ENCODE measurements at places on chromosomes 13 and 19.

DNA sequence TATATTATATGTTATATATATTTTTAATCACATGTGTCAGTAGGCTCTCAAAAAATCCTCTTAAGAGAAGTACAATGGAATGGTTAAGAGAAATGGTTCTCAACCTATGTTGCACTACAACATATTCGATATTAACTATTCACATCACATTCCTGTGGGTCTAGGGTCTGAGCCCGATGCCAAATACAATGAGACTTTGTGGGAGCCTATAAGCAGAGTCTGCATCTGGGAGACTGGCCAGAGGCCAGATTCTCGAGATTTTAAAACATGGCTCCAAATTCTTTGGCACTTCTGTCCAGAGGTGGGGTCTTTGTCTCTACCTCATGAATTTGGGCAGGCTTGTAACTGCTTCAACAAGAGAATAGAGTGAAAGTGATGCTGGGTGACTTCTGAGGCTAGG lies 79.4 kb upstream of the NBEA start:
- DNase-seq: no peak

DNA sequence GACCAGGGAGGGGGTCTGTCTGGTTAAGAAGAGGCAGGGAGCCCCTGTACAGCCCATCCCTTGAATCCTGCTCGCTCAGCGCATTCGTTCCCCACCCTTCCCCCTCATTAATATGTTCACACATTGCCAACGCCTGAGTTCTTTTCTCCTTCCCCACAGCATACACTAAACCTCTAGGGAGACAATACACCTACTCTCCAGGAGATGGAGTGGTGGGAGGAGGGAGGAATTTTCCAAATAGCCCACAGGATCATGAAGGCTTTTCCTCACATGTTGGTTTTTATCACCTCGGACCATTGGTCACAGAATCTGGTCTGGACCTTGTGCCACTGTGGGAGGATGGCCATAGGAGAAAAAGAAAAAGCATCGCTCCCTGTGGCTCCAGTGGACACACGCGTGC lies 294.9 kb downstream of the SHISA2 start:
- DNase-seq: no peak

- DNase-seq: peak; percentile 59
These were observed 7.3 kb upstream of the STRN4 start for GRCh38 chr19:46753420-46754155.

- DNase-seq: no peak
These were observed 162.4 kb downstream of the PCDH20 start for GRCh38 chr13:61253105-61253877.

- DNase-seq: no peak
These were observed 309.3 kb upstream of the MAB21L1 start for GRCh38 chr13:35785576-35786303.

- no peak for DNase-seq
These were observed 1.7 kb upstream of the MUC16 start for GRCh38 chr19:9011875-9012274.

DNA sequence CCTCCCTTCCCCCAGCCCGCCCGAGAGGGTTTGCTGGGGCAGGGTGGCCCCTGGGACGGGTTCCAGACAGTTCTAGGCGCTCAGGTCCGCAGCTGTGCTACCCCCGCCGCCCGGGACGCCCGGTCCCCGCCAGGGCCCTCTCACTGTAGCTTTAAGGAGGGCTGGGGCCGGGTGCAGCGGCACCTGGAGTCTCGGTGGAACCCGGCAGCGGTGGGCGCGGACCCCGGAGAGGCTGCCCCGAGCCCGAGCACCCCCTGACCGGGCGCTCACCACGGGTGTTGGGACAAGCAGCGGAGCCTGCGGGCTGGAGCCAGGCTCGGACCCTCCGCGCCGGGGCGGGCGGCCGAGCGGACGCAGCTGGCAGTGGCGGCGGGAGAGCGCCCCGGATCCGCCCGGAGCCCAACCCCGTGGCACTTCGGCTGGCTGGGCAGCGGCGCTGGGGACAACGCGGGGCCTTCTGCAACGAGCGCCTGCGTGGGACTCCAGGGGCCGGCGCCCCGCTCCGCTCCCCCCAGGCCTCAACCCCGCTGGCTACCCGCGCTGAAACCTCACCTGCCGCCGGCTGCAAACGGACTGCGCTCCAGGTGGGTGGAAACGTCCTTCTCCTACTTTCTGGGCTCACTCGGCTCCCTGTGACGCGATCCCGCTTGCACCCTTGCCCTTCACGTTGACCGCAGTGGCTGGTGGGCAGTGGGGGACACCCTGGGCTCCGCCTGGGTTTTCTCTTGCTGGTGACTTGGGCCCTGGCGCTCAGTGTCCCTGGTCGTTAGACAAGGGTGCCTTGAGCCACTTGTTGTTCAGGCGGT lies 81.1 kb downstream of the ZNF429 start:
- DNase-seq: peak; percentile 20

- no peak for DNase-seq
These were observed 73.3 kb upstream of the LRCH1 start for GRCh38 chr13:46479691-46480090.

GRCh38 chr19:17473041-17473440 lies 2.7 kb downstream of the SLC27A1 start:
- DNase-seq: peak; percentile 88

DNA sequence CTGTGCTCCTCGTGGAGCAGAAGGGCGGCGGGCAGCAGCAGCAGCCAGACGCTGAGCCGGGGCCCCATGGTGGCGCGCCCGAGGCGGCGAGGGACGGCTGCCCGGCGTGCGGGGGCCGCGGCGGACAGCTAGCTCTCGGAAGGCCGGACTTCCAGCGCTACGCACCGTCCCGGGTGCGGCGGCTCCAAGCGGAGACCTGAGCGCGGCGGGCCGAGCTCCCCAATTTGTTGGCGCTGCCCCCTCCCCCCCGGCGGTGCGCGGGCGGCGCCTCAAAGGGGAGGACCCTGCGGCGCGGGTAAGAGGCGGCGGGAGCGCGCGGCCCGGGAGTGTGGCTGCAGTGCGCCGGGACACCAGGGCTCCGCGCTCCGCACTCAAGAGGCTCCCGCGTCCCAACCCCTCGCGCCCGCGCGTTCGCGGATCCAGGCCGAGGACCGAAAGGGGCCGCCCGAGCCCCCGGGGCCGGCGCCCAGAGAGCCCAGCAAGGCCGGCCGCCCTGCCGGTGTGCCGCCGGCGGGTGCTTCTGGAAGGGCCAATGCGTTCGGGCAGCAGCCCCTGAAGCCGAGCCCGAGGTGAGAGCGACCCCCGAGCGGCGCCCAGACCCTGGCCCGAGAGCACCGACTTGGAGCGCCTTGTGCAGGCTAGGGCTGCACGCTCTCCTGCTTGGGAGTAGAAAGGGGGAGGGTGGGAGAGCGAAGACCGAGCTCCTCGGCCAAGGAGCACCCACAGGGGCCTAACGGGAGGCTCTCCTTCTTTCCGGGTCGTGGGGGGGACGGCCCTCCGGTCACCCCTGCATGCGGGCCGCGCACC lies at the start of the genes COL4A1 and COL4A2:
COL4A1 (minus strand) TSS at position 198 of the 807 bp plus-strand sequence; CDS start at position 68, 130 bp downstream.
COL4A2 (plus strand) TSS at position 325 of the 807 bp plus-strand sequence. CDS start 620 bp downstream, outside the sequence.
- peak; percentile 79 for DNase-seq

DNA sequence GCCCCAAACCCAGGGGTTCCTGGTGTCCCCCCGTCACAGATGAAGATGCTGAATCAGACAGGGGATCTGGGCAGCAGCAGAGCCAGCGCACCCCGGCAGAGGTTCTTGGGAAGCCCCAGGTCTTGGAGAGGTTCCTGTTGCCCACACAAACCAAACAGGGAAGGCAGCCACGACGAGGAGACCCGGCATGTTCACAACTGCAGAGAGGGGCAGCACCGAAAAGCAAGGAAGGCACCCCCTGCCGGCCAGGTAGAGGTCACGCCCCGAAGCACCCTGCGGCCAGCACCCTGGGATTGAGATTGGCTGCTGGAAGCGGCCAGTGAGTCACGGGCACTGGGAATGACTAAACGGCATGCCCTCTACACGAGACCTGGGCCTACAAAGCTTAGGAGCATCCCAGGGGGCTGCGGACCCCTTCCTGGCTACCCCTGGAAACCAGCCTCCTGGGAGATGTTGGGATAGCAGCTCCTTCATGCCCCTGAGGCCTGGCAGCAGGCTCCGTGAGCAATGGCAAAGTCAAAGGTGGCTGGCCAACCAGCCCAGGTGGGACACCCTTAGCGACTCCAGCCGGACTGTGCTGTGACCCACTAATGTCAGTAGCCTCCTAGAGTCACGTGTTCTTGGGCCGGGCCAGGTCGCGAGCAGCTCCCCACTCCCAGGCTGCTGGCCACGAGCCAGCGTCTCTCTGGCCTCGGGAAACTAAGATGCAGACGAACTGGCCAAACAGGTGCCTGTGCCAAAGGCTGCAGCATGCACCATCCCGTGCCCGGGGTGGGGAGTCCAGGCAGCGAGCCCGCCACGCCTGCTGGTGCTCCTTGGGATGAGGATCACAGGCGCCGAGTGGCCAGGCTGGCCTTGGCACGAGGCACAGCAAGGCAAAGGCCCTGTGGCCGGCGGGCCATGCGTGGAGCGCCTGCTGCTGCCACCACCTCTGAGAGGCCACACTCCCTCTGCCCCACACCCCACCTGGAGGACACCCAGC lies 43.2 kb downstream of the MLLT1 start:
- no peak for DNase-seq

Measured in GM23248 (cell line).